ENCODE measurements at places on chromosomes 1 and 21. TPM values are rescaled to one million over a fixed set of nuclear protein-coding genes. Genes with fewer than 3 reads are reported as not detected.

- DNase-seq, result peak; percentile 97
Observed at GRCh38 chr1:85224734-85225623, 24.2 kb upstream of the SYDE2 start.

DNA sequence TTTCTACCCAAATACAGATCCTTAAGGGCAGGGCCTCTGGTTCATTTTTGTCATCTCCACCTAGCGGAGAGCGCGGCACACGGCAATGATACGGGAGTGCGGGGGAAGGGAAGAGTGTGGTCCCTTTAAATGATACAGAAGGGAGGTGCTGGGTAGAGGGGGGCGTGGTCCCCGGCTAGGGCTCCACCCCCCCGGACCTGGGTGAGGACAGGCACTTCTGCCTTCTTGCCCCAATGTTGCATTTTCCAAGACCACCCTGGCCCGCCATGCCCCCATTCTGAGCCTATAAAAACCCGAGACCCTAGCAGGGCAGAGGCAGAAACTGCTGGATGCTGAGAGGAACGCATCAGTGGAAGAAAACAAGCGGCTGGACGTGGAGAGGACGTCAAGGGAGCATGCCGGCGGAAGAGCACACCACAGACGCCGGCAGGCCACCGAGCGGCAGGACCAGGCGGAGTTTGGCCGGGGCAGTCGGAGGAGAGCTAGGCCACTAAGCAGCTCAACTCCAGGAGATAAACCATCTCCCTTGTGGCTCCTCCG lies 30.0 kb downstream of the LRRC3 start:
- no peak for DNase-seq

DNA sequence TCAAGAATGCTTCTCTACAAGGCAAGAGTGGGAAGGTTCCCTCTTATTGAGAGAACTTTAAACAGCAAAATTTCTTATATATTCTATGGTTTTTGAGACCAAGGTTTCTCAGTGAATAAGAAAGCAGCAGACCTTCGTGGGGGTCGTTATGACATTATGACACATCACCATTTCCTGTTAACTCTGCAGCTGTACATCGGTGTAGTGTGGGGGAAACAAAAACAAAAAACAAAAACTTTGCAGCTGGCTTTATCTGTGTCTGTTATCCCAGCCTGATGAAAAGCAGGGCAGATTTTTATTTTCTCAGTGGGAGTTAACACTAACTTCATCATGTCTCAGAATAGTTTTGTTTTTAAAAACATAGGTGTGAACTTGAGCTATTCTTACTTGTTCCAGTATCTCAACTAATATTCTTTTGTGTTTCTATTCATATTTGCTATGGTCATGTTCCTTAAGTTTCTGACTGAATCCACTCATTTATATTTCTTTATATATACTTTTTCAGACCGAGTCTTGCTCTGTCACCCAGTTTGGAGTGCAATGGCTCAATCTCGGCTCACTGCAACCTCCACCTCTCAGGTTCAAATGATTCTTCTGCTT lies 2.1 kb downstream of the SDE2 start:
- no peak for DNase-seq

ATP6V0B gene
- total RNA-seq, result 110 TPM

DNA sequence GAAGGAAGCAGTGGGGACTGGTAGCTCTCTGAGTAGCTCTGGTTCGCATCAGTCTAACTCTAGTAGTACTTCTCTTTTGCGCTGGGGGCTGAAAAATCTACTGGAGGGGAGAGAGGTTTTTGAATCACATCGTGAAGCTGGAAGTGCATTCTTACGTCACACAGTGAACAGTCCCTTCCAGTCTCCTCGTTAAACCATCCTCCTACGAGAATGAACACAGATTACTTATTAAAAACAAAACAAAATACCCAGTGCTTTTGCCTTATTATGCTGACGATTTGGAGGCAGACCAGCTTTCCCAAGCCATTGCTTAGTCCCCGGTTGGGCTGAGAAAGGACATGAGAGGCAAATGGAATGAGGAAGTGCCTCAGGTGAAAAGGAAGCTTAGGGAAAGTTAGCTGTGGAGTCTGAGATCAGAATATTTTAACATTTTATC lies 16.1 kb downstream of the HUNK start:
- peak; percentile 37 for DNase-seq

DNA sequence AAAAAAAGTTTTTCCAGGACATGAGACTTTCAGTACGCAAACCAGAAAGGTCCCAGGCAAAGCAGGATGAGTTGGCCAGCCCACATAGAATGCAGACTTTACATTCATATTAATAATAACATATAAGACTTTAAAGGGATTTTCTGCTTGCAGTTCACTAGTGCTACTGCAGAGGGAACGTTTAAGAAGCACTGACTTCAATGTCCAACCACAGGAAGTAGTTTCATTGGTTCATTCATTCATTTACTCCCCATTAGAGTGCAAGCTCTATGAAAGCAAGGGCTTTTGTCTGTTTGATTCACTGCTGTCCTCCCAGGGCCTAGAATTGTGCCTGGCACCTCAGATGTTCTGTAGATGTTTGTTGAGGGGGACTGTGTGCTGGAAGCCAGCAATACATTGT lies 11.8 kb upstream of the SERINC2 start:
- DNase-seq, result no peak

- no peak for DNase-seq
Observed at GRCh38 chr1:54156201-54156600, 3.4 kb upstream of the CDCP2 start.

DNA sequence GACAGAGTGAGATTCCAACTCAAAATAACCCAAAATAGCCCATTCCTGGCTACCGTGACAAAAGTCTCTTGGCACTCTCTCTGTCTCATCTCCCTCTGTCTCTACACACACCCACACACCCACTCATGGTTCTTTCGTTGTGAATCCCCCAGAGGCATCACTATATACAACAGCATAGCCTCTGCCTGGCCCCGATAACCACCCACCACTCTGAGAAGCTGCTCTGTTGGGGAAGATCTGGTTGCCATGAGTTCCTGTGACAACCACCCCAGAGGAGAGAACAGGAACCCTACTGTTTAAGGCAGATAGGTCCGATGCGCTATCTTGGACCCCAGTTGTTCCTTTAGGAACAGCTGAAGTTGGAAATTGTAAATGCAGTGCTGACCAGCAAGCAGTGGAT lies 70.4 kb upstream of the LYST start:
- no peak for DNase-seq

NTMT2 gene
- total RNA-seq, result not detected

DNA sequence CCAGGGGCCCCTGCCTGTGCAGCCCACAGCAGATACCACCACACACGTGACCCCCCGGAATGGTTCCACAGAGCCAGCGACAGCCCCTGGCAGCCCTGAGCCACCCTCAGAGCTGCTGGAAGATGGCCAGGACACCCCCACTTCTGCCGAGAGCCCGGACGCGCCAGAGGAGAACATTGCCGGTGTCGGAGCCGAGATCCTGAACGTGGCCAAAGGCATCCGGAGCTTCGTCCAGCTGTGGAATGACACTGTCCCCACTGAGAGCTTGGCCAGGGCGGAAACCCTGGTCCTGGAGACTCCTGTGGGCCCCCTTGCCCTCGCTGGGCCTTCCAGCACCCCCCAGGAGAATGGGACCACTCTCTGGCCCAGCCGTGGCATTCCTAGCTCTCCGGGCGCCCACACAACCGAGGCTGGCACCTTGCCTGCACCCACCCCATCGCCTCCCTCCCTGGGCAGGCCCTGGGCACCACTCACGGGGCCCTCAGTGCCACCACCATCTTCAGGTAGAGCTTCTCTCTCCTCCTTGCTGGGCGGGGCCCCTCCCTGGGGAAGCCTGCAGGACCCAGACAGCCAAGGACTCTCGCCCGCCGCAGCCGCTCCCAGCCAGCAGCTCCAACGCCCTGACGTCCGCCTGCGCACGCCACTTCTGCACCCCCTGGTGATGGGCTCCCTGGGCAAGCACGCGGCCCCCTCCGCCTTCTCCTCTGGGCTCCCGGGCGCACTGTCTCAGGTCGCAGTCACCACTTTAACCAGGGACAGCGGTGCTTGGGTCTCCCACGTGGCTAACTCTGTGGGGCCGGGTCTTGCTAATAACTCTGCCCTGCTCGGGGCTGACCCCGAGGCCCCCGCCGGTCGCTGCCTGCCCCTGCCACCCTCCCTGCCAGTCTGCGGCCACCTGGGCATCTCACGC lies 51.0 kb downstream of the COL18A1 start:
- DNase-seq, result no peak

ARHGEF16 gene
- 25.1 TPM for total RNA-seq

DNA sequence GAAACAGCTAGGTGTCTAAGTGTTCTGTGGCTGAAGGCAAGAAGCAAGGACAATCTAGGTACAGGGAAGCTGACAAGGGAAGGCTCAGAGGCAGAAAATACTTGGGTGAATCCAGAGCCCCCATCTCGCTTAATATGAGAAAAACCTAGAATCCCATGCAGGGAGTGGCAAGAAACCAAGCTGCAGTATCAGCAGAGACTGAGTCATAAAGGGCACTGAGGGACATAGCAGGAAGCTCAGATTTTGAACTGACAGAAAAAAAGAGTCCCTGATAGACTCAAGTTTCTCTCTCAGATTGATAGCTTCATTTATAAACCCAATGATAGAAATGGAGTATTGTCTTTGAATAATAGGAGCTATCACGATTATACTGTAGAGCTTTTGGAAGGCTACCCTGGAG lies 77.3 kb upstream of the KCNJ15 start:
- DNase-seq, result no peak

DNA sequence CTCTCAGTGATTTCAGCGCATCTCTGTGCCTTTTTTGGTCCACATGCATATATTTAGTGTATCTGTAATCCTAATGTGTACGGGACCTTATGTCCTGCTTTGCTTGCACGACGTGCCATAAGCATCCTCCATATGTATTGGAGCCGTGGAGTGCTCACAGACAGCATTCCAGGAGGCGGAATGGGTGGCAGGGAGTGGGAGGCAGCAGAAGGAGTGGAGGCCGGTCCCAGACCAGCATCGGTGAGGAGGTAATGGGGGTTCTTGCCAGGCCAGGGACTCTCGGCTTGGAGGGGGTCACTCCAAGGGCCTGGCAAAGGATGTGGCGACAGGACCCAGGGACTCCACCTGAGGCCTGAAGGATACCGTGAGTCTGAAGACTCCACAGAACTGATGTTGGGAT lies 185.0 kb downstream of the CAMTA1 start:
- no peak for DNase-seq

DNA sequence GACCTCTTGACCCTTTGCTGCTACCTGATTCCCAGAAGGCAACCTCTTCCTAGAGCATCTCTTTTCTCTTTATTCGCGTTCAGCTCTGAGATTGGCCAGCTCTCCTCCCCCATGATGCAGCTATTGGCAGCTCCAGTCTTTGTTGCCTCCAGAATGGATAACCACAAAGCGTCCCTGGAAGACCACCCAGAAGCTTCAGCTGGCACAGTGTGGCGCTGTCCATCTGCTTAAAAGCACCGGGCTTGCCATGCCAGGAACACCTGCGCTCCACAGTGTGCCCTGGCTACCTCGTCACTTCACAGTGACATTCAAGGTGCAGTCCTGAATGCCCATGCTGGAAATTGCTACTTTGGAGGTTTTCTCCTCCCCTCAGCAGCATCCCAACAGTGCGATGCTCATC lies 353.9 kb downstream of the LMO4 start:
- no peak for DNase-seq

DNA sequence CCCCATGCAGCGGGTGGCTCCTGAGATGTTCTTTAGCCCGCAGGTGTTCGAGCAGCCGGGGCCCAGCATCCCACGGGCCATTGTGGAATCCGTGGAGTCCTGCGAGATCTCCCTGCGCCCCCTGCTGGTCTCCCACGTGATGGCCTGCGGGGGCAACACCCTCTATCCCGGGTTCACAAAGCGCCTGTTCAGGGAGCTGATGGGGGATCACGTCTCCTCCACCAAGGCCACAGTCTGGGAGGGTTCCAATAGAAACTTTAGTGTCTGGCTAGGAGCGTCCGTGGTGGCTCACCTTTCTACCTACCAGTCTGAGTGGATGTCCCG lies 71.0 kb downstream of the ACTL8 start:
- peak; percentile 14 for DNase-seq

DNA sequence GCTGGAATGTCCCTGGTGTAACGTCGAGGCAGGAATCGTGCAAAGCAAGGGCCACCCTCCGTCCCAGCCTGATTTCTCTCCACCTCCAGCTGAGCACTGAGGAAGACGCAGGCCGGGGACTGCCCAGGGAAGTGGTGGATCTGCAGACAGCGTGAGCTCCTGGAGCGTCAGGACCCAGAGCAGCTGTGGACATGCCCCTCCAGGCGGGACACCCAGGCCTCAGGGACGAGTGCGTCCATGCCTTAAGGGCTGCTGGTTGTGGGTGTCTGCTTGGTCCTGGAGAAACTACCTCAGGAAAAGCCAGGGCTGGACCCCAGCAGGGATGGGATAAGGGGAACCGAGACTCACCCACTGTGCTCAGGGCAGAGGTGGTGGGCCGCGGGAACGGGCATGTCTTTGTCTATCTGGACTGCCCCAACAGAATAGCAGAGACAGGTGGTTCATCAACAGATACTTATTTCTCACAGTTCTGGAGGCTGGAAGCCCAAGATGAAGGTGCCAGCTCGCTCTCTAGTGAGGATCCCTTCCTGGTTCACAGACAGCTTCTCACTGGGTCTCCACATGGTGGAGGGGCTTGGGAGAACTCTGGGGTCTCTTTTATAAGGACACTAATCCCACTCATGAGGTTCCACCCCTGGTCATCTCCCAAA lies 5.8 kb upstream of the MMEL1 start:
- DNase-seq, result no peak

- no peak for DNase-seq
Observed at GRCh38 chr21:35938446-35938845, 121.9 kb downstream of the SETD4 start.

C1orf87 gene
- total RNA-seq, result not detected

GRCh38 chr1:32886004-32886827 lies at the start of gene HPCA:
Gene HPCA (plus strand): TSS chr1:32886491. CDS start chr1:32888899, 2,408 bp downstream.
- DNase-seq, result peak; percentile 46

DNA sequence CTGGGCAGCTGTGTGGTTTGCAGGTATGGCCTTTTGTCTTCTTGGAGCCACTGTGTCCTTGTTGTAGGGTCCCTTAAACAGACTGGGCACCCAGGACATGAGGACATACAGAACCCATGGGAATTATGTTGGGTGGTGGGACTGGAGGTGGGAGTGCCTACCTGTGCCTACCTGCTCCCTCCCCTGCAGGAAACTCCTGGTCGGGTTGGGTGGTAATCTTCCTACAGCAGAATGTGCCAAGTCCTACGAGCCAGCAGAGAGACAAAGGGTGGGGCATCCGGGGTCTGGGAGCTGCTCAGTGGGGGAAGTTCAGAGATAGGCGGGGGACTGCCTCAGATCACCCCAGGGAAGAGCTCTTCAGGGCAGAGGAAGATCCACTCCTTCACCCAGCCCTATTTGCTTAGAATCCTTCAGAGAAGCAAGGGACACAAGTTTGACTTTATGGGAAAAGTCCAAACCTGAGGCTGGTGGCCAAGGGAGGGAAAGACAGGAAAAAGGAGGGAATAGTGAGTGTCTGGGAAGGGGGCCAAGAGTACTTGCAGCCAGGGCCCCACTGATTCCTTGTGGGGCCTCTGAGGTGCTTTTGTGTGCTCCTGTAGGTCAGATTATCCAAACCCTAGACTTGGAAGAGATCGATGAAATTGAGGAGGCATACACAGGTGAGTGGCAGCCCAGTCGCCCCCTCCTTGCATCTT lies 58.3 kb downstream of the KIF21B start:
- no peak for DNase-seq

- peak; percentile 91 for DNase-seq
Observed at GRCh38 chr1:205983925-205984725, 19.1 kb downstream of the RAB7B start.

- DNase-seq, result no peak
Observed at GRCh38 chr1:224317383-224318045, 12.5 kb downstream of the NVL start.

All from PC-9 (cell line).